Right hindlimb (tissue), 1 donor: ENCODE measurements at places on chromosomes 7 and 10.

DNA sequence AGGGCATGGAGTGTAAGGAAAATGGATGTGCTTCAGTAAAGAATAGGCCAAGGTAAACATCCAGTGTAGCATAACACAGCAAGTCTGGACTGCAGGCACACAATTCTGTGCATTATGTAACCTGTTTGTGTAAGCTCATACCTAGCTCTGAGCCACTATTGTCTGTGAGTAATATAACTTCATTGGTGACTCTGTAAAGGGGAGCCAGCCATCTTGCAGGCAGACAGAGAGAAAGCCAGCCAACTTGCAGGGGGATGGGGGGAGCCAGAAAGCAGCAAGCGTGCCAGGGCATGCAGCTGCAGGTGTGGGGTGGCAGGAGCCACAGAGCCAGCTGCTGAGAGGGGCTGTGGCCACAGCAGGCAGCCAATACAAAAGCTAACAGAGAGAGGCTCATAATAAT, 449.2 kb downstream of the IPMK start:
- DNase-seq: no peak

DNA sequence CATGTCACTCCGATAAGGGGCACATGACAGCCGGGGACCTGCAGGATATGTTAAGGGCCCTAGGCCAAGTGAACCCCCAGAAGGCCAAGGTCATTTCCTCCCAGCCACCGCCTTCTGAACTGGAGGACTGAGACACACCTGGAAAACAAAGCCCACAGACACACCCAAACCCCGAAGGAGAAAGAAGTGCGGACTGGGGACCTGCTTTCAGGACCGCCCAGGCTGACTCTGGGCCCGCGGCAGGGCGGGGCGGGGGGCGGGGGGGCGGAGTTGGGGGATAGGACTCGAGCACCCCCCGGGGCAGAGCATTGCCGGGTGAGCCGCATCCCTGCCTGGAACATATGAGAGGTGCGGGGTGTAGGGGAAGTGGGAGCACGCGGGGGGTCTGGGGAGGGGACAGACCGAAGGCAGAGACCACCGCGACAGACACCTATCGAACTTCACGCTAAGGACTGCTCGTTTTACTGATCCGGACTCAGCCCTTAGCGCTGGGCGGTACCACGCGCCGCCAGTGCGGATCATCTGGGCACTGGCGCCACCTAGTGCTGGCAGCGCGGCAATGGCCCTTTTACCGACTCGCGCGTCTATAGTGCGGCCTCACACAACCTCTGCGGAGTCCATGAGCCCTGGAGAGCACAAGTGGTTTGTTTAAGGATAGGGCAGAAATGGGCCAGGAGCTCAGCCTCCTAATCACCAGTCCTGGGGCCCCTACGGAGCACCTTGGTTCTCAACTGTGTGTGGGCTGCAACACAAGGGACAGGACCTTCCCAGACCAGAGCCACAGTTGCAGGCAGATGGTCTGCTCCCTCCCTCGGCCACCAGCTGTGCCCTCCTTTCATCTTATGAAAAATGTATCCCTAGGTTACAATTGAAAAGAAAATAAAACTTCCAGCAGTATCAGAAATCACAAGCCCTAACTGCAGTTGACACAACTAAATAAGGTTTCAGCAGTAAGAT, 157.6 kb downstream of the HERPUD2 start:
- peak; percentile 83 for DNase-seq

DNA sequence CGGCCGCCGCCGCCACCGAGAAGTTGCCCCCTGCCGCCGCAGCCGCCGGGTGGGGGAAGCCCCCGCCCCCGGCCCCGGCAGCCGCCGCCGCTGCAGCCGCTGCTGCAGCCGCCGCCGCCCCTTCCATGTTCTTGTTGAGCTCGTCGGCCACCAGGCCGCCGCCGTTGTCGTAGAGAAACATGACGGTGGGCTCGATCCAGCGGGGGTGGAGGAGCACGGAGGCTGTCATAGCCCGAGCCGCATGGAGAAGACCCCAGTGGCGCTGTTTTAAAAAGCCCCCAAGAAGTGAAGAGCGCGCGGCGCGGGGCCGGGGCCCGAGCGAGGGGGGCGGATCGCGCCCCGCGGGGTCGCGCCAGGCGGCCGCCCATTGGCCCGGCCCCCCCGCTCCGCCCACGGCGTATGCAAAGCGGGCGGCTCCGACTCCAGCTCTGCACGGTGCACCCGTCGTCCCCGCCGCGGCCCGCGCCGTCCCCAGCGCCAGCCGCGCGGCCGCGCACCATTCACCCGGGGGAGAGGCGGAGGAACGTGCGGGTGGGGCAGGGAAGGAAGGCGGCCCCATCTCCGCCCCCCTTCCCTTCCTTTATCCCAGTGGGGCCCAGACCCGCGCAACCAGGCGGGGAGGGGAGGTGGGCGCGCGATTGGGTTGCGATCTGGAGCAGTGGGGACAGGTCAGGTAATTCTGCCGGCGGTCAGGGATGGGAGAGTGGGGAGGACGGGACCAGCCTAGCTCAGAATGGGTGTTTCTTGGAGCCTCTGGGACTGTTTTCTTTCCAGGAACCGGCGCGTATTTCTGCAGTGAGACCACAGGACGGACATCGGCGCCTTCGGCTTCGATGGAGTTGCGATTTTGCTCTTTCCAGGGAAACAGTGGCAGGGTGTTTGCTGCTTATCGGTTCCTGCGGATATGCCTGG, at the start of gene HOXA13:
TSS of gene HOXA13 (minus strand) at position 243 of the 912 bp plus-strand sequence. CDS start at position 229, 14 bp downstream.
- peak; percentile 74 for DNase-seq

DNA sequence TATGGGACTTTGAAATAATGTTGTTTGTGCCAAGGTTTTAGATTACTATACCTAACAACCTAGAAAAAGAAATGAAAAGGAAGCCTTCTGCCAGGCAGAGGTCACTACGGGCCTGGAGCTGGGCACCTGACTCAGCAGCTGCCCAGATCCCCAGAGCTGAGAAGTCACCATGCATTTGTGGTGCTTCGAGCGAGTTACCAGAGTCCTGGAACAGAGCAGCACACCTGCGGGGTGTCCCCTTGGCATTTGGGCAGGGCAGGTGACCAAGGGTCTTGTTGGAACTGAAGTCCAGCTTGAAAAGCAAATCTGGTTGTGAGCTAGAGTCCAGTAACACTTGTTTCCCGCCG, 25.5 kb downstream of the EGFR start:
- DNase-seq: no peak

DNA sequence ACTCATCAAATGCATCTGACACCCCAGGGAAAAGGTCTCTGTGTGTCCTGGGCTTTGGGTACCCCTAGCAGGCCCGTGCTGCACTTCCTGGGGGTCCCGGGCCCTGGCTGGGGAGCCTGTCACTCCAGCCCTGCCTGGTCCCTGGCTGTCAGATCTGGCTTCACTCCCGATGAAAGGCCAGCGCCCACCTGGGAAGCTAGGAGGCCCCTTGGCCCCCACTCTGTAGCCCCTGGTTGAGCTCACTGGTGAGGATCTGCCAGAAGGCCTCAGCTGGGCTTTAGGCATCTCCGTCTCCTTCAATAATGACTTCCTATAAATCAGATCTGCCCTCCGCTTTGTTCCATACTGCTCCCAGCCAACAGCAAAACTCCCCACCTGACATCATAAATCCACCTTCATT, 64.0 kb downstream of the GOLGA7B start:
- no peak for DNase-seq

DNA sequence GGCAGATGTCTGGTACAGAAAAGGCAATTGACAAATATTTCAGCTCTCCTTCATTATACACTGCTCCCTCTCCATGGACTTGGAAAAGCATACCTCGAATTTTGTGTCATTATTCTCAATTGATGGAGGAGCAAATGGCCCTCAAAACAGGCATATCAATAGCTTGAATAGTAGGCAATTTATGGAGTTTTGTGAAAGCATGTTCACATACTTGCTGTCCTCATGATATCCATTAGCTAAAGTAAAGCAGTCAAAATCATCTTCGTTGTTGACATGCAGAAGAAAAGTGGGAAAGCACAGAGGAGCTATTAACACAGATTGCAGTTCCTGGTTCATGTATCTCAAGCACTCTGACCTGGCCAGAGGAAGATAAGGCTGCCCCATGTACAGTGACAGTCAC, 472.8 kb downstream of the CCSER2 start:
- no peak for DNase-seq

DNA sequence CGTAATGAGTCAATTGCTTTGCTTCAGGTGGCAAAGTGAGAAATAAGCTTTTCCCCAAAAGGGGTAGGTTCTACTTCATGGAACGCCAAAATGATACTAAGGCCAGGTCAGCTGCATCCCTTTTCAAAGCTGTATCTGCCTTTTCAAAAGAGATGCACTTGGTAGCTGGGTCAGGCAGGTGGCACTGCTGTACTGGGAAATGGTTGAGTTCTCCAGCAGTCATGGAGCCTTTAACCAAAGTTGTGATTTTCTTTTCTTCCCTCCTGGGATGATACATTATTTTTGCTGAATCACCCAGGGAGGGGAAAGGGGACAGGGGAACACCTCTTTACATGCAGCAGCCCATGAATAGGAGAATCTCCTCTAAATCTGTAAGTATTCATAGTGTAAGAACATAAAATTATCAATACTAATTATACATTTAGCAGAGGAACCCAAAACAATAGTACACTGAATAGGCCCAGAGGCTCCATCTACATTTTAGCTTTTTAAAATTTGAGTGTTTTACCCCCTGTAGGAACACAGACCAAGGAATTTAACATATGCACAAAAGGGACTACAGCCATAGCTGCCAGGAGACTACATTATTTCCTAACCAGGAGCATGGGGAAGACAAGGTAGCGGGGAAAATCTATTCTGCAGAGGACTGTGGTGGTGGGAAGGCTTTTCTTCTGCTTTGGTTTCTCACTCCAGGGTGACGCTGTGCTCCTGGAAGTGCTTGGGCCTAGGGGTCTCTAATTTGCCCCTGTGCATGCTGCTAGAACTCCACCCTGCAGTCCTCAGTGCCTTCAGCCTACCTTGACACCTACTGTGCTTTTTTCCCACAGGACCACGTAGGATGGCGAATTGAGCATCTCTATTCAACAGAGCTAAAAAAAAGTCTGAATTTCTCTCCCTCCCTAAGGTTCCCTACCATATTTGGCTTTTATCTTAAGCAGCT, 6.4 kb upstream of the GPR22 start:
- peak; percentile 50 for DNase-seq

- DNase-seq: no peak
These were observed 744.8 kb downstream of the REEP3 start for GRCh38 chr10:64265961-64266360.

DNA sequence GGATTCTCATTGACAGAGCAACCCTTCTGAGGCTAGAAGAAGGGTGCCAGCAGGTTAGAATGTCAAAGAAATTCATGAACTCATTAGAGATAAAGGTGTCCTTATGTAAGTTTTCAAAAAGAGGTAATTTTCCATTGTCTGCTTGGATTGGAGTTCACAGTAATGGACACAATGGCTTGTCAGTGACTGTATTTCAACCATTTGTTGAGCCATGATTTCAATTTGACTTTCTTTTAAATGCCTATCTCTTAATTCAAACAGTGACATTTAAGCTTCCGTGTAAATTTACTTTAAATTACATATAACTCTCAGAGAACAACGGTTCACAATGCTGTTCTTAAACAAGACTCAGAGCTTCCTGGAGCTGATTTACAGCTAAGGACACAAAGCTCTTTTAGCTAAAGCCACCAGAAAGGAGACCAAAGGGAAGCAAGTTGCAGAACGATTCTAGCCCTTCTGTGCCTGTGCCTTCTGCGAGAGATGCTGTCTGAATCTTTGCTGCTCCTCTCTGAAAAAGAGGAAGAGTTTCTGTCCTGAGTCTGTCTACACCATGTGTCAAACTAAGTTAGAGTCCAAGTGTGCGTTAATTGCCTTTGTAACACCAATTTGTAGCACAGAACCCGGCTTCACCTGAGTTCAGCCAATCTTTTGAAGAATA, 42.2 kb upstream of the PFKP start:
- DNase-seq: no peak

DNA sequence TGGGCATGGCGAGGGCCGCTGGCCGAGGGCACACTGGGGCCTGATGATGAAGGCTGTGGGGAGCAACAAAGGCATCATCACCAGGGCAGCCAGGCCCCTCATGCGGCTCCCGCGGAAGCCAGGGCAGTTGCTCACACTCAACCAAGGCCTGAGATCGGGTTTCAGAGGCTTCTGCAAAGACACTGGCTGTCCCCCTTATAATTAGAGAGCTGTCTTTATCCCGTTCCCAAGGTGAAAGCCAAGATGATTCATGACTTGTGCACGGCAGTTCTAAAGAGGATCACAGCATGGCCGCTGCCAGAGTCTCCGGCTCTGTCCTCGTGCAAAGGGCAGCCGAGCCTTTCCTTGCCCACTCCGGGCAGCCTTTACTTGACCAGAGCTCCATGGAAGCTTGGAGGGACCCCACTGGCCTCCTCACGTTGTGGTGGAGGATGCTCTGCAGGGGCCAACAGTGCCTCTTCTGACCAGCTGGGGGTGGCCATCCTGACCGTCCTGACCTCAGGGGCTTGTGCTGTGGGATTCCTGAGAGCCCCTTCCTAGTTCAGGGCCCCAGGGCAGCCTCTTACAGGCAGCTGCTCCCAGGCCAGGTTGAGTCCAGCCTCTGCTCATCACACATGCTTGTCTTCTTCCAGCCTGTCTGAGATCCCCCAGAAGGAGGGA, 82.3 kb downstream of the PRKAG2 start:
- peak; percentile 47 for DNase-seq

DNA sequence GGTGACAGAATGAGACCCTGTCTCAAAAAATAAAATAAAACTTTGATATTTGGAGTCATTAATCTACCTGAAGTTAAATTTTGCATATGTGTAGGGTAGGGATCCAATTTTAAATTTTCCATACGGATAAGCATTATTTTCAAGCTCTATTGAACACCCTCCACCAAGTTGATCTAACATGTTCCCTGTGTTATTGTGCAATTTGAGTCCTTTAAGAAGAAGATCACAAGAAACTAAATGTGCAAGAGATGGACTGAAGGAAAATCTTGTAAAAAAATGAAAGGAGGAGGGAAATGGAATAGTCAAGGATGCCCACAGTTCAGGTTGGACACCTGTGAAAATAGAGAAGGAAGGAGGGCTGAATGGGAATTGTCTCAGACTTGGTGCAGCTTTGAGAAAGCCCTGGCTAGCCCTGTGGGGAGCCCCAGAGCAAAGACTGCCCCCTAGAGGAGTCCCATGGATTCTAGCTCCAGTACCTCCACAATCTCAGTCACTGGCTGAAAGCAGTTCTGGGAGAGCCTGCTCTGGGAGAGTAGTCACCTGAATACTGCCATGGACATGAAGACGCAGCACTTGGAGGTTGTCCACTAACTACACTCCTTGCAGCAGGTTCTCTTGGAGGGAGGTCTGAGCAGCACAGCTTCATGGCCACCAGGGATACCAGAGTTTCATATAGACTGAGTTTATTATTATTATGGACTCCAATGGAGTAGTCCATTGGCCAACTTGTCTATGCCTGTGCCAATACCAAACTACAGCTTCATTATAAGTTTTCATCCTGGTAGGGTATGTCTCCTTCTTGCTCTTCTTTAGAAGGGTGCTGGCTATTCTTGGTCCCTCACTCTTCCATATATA, 5.7 kb upstream of the TIAL1 start:
- DNase-seq: no peak

DNA sequence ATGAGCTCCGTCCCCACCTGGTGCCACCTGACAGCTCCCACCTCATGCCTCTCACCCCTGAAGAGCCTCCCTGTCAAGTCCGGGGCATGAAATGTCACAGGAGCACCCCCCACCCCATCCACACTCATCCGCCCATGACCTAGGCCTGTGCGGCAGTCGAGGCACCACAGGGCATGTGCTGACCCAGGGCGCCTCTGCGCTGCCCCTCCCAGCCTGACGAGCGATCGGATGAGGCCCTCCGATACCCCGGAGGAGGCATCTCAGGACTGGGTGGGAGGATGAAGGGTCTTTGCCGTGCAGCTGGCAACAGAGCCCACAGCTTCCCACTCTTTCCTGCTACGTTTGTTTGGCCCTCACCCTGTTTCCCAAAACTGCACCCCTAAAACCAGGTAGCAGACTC, 184.4 kb upstream of the TCERG1L start:
- no peak for DNase-seq
